ENCODE measurements at places on chromosomes 4 and X.

- DNase-seq: no peak
These were observed 12.3 kb upstream of the FGF5 start for GRCh38 chr4:80254114-80254513.

DNA sequence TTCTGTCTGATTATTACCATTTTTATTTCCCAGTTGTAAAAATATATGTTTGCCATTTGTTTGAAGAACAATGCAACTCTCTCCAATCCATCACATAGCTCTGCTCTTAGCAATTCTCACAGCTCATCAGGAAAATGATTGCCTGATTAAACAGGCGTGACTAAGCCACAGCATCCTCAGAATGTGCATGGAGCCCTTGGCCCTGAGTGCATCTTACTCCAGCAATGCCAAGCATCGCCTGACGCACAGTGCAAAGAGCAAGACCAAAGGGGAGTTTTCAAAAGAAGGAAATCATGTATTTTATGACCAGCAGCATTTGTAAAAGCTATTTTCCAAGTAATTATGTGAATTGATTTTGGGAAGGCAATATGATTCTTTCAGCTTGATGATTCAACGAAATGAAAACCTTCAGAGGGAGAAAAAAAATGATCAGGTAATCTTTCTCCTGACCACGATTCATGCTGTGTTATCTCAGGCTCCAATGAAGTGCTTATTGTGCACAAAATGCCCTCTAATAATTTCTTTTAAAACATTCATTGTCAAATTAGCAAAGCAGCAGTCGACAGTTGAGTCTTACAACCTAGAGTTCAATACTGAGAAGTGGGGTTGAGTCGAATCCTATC is 138.0 kb upstream of the FAM9B start:
- no peak for DNase-seq

DNA sequence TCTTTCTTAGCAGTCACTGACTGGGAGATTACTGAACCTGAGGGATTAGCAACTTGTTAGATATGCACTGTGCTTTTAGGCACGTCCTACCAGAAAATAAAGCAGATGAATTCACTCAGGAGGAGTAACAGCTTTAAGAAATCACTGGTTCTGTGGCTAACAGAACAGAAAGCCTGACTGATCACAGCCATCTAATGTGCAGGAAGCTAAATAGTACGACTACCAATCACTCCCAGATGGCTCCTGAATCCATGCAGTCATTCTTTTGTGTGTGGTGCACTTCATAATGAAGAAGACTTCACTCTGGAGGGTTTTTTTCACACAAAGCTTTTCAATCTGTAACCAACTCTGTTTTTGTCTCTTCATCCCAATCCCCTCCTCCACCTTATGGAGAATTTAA is 305.3 kb upstream of the INTU start:
- DNase-seq: no peak

DNA sequence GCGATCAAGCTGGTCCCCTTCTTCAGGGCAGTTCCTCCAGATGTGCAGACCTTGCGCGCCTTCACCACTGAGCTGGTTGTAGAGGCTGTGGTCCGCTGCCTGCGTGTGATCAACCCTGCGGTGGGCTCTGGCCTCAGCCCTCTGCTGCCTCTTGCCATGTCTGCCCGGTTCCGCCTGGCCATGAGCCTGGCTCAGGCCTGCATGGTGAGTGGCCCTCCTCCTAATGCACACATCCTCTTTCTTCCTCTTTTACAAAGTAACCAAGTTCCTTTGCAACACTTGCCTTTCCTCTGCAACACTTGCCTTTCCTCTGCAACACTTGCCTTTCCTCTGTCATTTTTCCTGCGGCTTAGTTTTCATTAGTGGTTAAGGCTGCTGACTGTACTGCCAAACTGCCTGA is 1.8 kb downstream of the CCDC22 start:
- DNase-seq: no peak

- no peak for DNase-seq
These were observed 11.2 kb downstream of the PAGE3 start for GRCh38 chrX:55253528-55253927.

- no peak for DNase-seq
These were observed 170.8 kb upstream of the NUDT6 start for GRCh38 chr4:123093236-123093635.

GRCh38 chr4:7002336-7002735 is 40.8 kb upstream of the TADA2B start:
- no peak for DNase-seq

GRCh38 chr4:116064331-116064730 is 950.9 kb upstream of the NDST4 start:
- DNase-seq: no peak

Measured in fibroblast of villous mesenchyme (primary cell).